ENCODE measurements at places on chromosomes 2 and 18.

- DNase-seq = no peak
Measured at GRCh38 chr2:233477548-233478433, 88.8 kb downstream of the USP40 start.

DNA sequence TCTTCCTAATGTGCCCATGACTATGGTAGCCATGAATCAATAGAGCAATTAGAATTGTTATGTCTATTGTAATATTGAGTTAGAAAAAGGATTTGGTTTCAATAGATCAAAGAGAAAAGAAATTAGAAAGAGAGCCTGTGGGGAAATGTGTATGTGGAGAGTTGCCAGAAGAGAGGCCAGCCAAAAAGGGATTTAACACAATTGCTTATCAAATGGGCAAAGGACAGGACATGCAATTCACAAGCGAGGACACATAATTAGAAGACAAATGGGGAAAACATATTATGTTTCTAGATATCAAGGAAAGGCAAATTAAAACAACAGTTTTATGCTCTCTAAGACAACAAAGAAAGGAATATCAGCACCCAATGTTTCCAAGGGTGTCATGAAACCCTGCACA lies 403.2 kb upstream of the KLHL29 start:
- DNase-seq = no peak

GRCh38 chr18:22624176-22624575 lies 206.5 kb upstream of the CTAGE1 start:
- DNase-seq = no peak

DNA sequence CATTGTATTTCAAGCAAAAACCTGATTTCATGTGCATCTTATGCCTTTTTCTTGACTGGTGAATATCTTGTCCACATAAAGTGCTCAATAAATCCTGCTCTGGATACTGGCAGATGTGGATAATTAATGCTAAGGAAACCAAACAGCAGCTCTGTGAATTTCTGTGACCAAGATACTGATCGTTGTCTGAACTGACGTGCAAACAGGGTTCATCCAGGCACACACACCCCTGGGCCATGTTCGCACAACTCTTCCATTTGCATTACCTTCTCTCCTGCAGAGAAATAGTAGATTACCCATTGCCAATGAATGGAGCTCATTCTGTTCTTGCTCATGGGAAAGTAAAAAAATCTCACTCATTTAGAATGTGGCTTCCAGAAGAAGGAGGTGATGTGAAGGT lies 316.2 kb upstream of the TRIB2 start:
- DNase-seq = no peak

GRCh38 chr2:172623249-172623965 lies 67.5 kb downstream of the PDK1 start:
- DNase-seq = peak; percentile 78

DNA sequence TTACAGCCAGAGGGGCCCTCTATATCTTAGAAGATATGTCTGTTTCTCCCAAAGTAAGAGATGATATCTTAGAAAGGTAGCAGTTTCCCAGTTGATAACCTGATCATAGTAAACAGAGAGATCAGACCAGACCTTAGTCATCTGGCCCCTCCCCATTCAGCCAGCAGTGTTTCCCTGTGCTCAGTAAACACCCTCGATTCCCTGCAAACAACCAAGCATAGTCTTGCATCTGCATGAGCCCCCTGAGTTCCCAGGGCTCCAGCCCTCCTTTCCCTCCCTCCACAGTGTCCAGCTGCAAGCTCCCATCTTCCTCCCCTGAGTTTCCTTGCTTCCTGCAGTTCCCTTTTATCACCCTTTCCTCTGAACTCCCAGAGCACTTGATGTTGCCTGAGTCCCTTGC lies 20.3 kb downstream of the NRP2 start:
- DNase-seq = no peak

- DNase-seq = no peak
Measured at GRCh38 chr2:192197357-192197756, 2.6 kb upstream of the TMEFF2 start.

- DNase-seq = no peak
Measured at GRCh38 chr18:62669225-62669624, 46.1 kb upstream of the PHLPP1 start.

- DNase-seq = peak; percentile 74
Measured at GRCh38 chr2:64998658-64999061, 9.5 kb downstream of the SLC1A4 start.
